CMK (cell line): ENCODE measurements at places on chromosomes 11 and 22.
A peak's percentile ranks its signal among the peaks of the same experiment; 100 is the strongest.

DNA sequence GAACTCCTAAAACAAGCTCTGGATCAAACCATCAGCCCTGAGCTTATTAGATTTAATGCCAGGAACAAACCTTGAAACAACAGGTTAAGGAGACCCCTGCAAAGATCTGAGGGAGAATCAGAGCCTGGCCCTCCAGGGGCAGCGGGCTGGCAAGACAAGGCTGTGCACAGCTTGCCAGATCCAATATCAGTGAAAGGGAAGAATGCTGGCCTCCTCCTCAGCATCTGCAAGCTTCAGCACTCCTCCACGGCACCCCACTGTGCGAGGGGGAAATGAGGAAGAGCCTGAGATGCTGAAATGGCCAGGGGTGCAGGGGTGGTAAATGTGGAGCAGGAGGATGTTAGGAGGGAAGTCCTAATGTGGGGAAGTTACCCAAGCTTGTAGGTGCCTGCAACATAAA is 167.0 kb downstream of the TENM4 start:
- no peak for DNase-seq

- no peak for DNase-seq
These were observed 689 bp downstream of the TAF10 start for GRCh38 chr11:6611092-6611962.

DNA sequence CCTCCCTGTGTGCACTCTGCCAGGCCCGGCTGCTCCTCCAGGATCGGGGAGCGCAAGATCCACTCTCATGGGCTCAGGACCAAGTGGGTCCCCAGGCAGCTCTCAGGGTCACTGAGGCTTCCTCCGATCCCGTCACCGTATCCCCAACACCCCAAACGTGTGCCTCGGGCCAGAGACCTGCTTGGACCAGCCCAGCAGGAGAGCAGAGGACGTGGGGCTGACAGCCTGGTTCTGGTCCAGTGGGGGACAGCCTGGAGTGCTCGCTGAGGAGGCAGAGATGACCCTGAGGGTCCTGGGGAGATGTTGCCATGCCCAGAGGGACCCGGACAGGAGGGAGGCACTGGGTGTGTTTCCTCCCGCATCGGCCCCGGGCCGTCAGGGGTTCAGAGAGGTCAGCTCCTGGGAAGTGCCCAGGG is 1402.6 kb downstream of the BRD1 start:
- no peak for DNase-seq

GRCh38 chr11:119728211-119728626 is 781 bp downstream of the NECTIN1 start:
- no peak for DNase-seq

DNA sequence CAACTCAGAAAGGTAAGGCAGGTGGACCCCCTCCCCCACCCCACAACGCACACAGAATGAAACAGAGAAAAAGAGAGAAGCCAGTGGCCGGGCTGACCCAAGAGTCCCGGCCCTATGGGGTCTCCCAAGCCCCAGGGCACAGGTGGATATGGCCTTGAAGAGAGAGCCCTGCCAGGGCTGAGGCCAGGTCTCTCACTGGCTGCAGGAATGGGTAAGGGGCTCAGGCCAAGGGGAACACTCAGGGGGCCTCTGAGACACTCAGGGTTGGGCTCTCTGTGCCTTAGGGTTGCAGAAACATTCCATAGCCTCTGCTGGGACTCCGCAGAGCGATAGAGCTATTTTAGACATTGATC is 98.0 kb downstream of the PDE2A start:
- DNase-seq, result no peak

DNA sequence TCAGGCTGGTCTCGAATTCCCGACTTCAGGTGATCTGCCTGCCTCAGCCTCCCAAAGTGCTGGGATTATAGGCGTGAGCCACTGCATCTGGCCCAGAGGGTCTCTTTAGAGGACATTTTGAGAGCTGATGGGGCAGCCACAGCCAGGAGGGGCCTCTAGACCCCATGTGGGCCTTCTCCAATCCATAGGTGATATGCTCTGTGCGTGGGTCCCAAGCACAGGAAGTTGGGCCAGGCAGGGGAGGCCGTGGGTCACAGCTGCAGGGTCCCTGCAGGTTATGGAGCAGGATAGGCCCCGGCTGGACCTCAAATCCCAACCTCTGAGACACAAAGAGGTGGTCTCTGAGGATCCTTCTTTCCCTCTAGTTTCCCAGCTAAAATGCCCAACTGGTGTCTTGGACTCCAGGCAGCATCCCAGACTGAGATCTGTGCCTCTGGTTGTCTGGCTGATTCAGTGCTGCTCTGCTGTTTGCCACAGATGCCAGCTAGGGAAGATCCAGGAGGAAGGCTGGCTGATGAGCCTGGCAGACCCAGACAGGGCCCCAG is 1.5 kb downstream of the LRRC75B start:
- DNase-seq, result no peak

GRCh38 chr22:44964722-44965078 is 45.1 kb downstream of the PHF21B start:
- DNase-seq, result no peak

GRCh38 chr22:25849522-25849921 is 107.5 kb downstream of the MYO18B start:
- no peak for DNase-seq

DNA sequence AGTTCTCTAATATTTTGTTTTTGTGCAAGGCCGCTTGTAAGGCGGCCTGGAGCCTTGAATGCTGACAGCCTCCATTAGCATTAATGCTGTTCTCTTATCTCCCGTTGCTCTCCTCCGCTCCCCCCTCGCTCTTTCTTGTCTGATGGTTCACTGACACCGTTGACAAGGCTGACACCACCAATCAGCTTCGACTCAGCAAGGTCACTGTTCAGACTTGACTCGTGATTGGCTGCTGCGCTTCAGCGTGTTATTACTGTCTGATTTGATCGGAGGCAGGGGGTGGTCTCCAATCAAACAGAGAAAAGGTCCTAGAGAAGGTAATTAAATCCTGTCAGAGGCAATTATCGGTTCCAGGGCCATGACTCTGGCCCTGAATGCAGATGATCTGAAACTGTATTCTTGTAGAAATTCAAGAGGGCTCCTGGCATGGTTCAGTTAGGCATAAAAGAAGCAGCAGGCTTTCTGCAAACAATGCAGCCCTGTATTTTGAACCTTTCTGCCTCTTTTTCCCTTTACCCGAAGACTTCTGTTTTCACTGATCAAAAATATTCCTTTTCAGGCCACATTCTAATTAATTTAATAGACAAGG is 49.3 kb upstream of the MPPED2 start:
- no peak for DNase-seq

- DNase-seq, result no peak
These were observed 48.3 kb downstream of the RPUSD4 start for GRCh38 chr11:126163074-126163700.

GRCh38 chr11:60706931-60707330 is 7.5 kb downstream of the MS4A8 start:
- no peak for DNase-seq

DNA sequence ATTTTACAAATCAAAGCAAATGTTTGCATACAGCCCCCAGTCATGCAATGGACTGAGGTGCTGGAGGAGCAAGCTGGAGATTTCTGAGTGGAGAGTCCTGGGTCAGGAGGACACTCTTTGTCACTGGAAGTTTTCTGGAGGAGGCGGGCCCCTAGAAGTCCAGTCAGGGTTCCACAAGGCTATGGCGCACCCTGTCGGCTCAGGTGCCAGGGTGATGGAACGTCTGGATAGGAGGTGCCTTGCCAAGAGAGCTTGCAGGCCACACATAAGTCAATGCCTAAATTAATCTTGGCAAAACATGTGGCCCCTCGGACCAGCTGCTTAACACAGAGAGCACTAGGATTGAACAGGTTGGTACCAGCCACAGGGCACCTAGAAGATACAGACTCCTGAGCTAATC is 174.7 kb upstream of the CADM1 start:
- DNase-seq, result no peak

GRCh38 chr11:2816941-2817421 is 68.6 kb downstream of the CDKN1C start:
- DNase-seq, result no peak

DNA sequence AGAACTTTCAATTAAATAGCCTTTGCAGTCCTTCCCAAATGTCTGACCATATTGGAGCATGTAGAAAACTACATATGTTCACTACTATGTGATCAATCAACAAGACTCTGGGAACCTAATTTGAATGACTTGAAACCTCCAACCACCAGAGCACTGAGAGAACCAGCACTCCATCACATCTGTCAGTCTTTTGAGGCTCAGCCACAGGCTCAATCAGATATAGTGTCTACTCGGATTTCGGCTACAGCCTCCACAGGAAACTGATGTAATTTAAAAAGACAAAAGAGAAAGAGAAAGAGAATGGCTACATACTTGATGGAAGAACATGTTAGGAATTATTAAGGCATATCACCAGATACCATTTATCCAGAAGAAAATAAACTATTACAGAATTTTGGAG is 859.0 kb downstream of the FAM181B start:
- DNase-seq, result no peak

- no peak for DNase-seq
These were observed 70.8 kb downstream of the RAB38 start for GRCh38 chr11:88104408-88104807.

DNA sequence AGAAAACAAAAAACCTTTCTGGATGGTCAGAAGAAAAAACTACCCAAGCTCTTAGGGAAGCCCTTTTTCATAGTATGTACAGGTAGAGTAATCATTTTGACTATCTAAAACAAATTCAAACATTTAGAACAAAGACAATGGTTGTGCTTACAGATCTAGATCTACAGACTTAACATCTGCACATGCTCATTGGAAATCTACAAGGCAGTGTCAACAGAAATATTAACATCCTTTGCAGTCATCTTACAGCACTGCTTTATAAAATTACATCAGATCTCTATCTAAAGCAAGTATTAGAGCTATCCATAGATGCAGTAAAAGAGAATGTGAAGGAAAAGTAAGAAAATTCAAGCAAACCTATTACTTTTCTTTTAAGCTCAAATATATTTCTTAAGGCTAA is 110.3 kb downstream of the CADM1 start:
- no peak for DNase-seq

DNA sequence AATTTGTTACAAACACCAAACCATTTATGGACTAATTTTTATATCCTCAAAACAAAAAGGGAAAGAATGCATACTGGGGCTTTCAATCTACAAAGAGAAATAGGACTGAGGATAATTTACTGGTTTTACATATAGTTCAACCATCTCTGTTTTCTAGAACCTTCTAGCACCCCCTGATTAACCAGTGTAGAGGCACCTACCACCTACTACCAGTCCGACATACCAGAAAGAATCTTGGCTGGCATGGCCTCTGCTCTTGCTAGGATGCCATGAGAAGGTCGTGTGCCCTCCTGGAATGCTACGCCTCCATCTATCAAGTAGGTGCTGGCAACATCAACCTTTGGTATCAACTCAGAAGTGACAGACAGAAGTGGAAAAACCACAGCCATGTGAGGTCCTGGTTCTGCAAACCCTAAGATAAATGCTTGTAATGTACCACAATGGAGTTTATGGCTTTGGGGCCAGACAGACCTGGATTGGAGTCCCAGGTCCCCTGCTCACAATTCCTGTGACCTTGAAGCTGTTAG is 28.2 kb downstream of the MYH9 start:
- no peak for DNase-seq

GRCh38 chr22:26226538-26227297 is 57.5 kb downstream of the SEZ6L start:
- DNase-seq, result no peak

DNA sequence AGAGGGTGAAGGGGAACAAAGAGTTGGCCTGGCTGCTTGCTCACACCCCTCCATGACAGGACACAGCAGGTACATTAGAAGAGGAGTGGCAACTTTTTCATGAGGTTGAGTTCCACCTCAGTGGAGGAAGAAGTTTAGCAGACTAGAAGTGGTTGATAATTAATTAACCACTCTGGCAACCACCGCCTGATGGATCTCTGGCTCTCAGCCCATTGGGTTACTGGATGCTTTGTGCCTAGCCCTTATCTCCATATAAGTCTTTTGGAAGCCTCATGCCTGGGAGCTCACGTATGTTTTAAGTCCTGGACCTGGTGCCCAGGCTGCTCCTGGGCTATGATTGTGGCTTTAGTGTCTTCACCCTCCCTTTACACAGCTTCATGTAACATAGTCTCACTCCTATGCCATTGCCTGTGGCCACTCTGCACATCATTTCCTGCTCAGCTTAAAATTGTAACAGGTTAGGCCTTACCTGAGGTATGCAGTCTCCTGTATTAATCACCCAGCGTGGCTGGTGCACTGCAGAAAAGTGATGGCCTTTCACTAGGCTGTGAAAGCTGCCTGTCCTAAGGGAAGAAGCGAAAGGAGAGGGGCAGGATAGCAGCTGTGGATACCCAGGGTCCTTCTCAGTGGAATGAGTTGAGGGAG is 72.7 kb upstream of the CRTAM start:
- no peak for DNase-seq

- DNase-seq, result no peak
These were observed 80.8 kb downstream of the HORMAD2 start for GRCh38 chr22:30161051-30161469.

DNA sequence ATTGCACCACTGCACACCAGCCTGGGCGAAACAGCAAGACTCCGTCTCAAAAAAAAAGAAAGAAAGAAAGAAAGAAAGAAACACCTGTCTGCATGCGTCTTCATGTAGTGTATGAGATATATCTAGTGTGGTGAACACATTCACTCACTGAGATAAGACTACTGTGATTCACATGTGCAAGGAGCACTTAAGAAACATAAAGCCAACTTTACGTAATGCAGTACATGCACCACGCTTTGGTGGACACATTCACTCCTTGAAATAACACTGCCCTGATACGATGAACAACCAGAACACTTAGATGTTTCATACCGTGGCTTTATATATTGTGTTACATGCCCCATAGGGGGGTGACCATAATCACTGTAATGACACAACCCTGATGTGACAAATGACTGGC is 96.0 kb downstream of the MICAL3 start:
- DNase-seq, result no peak

DNA sequence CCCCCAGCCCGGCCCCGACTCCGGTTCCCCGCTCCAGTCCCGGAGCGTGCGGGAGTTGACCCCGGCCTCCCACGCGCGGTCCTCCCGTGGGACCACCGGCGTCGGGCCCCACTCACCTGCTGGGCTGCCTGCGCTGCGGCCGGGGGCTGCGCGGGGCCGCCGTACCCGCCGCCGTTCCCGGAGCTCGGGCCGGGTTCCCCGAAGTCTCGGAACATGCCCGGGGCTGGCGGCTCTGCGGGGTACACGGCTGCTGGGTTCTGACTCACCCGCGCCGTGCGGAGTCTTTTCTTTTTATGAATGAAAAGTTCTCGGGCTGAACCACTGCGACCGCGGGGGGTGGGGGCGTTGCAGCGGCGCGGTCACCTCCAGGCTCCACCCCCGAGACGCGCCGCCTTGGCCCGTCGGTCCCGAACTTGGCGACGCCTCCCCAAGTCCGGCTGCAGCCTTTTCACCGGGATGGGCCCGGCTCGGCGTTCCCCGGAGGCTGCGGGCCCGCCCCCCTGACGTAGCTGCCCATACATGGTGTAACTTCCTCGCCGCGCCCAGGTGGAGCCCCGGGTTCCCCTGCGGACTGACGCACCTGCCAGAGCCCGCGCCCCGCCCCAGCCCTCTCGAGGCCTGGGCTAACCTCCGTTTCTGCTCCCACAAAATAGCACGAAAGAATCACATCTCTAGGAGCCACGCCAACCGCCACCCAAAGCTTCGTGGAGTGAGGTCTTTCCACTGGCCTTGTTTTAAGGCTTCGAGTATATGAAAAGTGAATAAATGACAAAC is at the start of gene FOSL1:
Gene FOSL1 (minus strand): TSS at position 264 of the 774 bp plus-strand sequence. CDS start 49 bp downstream, at position 215.
- DNase-seq, result peak; percentile 91
